Mammary epithelial cell (primary cell): ENCODE measurements at places on chromosomes 5 and 9. TPM values are rescaled to one million over a fixed set of nuclear protein-coding genes. Genes with fewer than 3 reads are reported as not detected.

GRCh38 chr5:132492386-132493125 is 2.0 kb upstream of the IRF1 start:
- no peak for DNase-seq

Gene TRMT10B
- 7.5 and 12.6 TPM in 2 replicates for total RNA-seq

DNA sequence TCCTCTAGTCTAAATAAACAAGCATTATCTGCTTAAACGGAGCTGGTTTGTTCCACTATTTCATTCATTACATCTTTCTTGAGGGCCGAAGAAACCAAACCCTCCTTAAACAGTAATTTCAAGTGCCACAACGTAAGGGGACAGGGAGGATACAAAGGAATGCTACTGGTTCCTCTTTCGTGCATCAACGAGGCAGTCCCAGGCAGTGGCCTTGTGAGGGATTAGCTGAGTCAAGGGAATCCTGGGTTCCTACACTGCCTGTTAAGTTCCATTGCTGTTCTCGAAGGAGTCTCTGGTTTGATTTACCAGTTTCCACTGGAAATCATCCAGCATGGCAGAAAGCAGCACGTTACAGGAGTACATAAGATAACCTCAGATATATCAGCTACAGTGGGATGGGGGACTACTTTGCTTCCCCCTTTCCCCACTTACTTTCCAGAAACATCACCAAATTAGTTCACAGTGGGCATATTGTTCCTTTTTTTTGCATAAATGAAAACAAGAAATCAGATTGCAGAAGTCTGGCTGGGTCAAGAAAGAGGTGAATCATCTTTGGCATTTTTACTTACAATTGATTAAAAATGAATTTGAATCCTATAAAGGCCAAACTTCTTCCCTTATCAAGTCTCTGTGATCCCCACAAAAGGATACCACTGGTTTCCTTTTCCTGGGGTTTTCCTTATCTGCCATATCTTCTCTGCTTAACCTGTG is 2.5 kb upstream of the RANBP3L start:
- DNase-seq, result no peak

- peak; percentile 25 for DNase-seq
Measured at GRCh38 chr9:92265154-92265553, 28.3 kb downstream of the IARS1 start.
